ENCODE measurements at places on chromosomes 6 and 20.

GRCh38 chr6:34196116-34196832 lies 40.4 kb upstream of the HMGA1 start:
- DNase-seq = peak; percentile 79

- no peak for DNase-seq
These were observed 110.7 kb downstream of the UTRN start for GRCh38 chr6:144395826-144396225.

GRCh38 chr6:28880894-28881780 lies 42.6 kb downstream of the TRIM27 start:
- peak; percentile 34 for DNase-seq

GRCh38 chr6:42453654-42454427 lies 2.1 kb upstream of the TRERF1 start:
- no peak for DNase-seq

- DNase-seq = no peak
These were observed 877 bp downstream of the ENPP4 start for GRCh38 chr6:46130666-46131065.

All from bone marrow (tissue), 2 donors.